NB4 (cell line): ENCODE measurements at places on chromosomes 3 and 15.

DNA sequence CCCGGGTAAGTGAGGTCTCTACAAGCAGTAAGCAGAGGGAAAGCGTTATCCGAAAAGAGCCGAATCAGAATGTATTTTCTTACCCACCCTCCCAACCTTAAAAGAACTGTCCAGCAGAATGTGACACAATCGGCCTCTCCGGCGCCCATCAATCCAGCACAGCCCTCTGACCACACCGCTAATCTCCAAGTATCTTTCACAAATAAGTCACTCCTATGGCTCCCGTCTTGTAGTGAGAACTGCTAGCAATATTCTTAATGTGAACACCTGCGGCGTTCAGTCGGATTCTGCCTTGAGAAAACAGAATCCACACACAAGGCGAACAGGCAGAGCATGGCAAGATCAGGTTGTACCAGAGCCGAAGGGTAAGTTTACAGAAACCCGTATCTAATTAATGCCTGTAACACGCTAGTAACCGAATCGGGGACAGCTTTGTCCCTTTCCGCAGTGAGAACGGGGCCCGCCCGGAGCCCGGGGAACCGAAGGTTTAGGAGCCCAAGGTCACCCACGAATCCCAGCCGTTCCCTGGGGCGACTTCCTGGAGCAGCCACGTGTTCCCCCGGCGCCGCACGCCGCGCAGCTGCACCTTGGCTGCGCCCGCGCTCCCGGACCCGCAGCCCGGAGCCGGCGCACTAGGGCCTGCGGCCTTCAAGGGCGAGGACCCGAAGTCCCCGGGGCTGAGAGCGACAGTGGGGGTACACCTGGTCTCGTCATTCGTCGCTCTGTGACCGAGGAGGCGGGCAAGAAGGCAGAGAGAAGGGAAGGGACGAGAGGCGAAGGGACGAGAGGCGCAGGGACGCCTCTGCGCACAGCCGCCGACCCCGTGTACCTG lies 672 bp downstream of the TFRC start:
- peak; percentile 75 for DNase-seq

DNA sequence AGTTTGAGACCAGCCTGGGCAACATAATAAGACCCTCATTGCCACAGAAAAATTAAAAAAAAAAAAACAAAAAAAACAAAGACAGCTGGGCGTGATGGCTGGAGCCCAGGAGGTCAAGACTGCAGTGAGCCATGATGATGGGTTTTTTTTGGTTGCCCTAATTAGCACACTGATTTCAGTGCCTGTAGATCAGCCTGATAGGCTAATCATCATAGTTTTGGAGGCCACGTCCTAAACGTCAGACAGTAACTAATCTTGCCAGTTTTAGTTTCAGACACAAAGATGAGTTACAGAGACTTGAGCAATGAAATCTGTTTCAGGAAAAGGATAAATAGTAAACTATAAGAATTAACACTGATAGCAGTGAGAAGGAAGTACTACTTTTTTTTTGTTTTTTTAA lies 55.4 kb downstream of the LRCH3 start:
- no peak for DNase-seq

GRCh38 chr3:127063916-127064315 lies 81.0 kb downstream of the PLXNA1 start:
- DNase-seq: no peak

DNA sequence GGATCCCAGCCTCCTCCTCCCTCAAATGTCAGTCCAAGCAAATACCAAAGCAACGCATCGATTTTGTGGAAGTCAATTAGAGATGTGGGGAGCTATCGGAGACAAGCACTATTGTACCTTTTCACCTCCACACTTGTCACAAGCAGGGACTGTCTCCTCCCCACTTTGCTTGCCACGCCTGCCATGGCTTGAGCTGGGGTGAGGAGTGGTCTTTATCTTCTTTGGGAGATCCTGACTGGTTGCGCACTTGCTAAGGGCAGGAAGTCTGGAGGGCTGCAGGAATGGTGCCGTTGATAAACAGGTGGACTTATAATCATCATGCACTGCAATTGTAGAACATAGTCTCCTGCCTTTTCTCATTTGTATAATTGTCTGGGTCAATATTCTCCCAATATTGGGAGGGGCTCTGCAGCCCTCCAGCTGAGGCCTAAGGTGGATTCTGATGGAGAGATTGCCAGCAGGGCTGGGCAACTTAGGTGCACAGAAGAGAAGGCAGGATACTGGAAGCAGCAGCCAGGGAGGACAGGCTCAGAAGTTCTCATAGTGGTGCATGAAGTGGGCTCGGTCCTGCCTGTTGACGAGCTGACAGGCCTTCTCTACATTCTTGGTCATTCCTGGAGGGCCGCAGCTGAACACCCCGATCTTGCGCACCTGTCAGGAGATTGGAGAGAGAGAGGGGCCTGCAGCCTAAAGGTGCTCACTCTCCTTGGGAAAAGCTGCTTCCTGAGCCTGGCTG lies 20.2 kb downstream of the DUOX2 start:
- no peak for DNase-seq

DNA sequence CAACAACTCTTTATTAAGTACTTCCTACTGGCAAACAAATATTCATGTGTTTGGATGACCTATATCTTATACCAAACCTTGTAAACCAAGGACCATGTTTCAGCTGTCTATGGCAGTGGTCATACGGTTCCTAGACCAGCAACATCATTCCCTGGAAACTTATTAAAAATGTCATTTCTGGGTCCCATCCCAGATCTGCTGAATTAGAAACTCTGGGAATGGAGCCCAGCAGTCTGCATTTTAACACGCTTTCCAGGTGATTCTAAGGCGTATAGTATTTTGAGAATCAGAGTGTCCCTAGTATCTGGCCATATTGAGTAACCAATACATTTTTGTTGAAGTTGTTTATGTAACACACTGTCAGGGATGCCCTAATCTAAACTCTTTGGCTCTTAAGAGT lies 363.4 kb upstream of the LRRC3B start:
- no peak for DNase-seq
